ENCODE measurements at places on chromosomes 16 and 17. TPM values are rescaled to one million over a fixed set of nuclear protein-coding genes. Genes with fewer than 3 reads are reported as not detected.

MAPT gene
- 0.60 TPM for total RNA-seq

SERPINF2 gene
- 0.17 TPM for total RNA-seq

TMEM114 gene
- not detected for total RNA-seq

HSF5 gene
- total RNA-seq, result not detected

ATP2C2 gene
- total RNA-seq, result not detected

GLTPD2 gene
- not detected for total RNA-seq

MSRB1 gene
- total RNA-seq, result 7.8 TPM

TEKT5 gene
- total RNA-seq, result 0.34 TPM
